ENCODE measurements at places on chromosomes 13 and 19.

GRCh38 chr13:20002787-20003186 lies 44.3 kb downstream of the ZMYM2 start:
- no peak for DNase-seq

- no peak for DNase-seq
Measured at GRCh38 chr13:28542804-28543203, 47.9 kb upstream of the FLT1 start.

DNA sequence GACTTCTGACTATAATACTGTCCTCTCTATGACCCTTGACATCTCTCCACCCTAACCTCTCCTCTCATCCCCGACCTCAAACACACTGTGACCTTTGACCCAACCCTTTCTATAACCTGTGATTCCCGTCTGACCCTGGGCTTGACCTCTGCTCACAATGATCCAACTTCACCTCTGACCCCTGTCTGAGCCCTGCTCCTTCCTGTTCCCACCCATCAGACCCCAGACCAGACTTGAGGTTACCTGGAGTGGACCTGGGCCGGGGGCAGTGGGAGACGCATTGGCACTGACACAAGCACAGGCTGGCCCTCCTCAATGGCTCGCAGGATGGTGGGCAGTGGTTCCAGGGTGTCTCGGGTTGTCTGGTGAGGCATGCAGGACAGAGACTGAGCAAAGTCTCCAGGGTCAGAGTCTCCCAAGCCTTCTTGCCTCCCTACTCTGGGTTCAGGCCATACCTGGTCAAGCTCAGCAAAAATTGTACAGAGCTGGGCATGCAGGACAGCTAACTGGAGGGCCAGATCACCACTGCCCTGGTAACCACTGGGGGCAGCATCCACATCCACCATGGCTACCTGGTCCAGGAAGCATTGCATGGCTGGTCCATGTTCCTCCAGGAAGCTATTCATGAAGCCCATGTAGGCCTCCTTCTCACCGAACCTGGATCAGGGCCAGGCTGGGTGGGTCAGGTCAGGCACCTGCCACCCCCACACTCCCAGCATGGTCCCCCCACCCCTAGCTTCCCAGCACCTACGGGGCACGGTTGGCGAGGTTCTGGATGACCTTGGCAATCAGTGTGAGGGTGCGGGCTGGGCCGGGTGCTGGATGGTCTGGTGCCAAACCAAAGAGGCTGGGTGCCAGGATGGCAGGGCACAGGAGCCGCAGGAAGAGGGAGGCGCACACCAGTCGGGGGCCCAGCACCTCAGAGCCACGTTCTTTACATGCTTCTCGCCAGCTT lies 4.4 kb upstream of the WIZ start:
- DNase-seq, result no peak

DNA sequence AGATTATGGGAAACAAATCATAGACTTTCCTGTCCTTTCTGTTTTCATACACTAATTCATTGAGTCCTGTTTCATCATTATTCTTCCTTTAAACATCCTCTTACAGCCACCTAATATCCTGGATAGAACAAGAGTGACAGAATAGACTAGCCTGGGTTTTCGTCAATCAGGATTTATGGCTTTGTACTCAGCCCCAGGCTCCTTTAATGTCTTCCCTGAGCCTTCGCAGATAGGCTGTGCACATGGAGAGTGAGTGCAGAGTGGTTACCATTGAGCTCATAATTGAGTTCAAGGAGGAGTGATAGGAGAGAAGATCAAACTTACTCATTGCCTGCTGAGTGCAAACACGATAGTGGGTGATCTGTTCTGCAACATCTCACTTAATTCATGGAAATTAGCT lies 304.9 kb downstream of the TDRD3 start:
- DNase-seq, result no peak

DNA sequence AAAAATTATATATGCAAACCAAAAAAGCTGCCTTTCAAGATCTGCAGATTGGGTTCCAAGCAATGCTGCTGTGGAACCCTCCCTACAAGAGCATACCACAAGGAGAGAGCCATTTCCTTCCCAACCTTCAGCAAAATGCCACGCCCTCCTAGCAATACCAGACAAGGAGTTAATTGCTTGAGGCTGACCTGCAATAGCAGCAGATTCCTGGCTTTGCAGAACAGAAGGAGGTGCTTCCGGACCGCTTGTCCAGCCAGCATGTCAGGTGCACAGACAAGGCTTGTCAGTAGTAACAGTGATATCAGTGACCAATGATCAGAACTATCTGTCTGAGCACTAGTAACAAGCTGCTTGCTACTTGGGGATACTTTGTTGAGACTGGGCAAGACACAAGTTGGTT lies 301.6 kb downstream of the FGF14 start:
- DNase-seq, result no peak

GRCh38 chr19:44718441-44719261 lies 19.7 kb downstream of the CEACAM16 start:
- no peak for DNase-seq

- no peak for DNase-seq
Measured at GRCh38 chr19:32201211-32201610, 144.2 kb upstream of the ZNF507 start.

- no peak for DNase-seq
Measured at GRCh38 chr19:1474011-1474764, 4.8 kb downstream of the C19orf25 start.

DNA sequence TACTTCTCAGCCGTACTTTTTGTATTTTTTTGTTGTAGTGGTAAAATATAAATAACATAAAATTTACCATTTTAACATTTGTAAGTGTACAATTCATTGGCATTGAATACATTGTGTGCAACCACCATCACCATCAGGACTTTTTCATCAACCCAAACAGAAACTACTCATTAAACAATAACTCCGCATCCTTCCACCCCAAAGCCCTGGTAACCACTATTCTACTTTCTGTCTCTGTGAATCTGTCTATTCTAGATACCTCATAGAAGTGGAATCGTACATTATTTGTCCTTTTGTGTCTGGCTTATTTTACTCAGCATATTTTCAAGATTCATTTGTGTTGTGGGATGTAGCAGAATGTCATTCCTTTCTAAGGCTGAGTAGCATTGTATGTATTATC lies 38.5 kb downstream of the USPL1 start:
- no peak for DNase-seq

- no peak for DNase-seq
Measured at GRCh38 chr13:49549289-49549688, 36.1 kb downstream of the RCBTB1 start.

DNA sequence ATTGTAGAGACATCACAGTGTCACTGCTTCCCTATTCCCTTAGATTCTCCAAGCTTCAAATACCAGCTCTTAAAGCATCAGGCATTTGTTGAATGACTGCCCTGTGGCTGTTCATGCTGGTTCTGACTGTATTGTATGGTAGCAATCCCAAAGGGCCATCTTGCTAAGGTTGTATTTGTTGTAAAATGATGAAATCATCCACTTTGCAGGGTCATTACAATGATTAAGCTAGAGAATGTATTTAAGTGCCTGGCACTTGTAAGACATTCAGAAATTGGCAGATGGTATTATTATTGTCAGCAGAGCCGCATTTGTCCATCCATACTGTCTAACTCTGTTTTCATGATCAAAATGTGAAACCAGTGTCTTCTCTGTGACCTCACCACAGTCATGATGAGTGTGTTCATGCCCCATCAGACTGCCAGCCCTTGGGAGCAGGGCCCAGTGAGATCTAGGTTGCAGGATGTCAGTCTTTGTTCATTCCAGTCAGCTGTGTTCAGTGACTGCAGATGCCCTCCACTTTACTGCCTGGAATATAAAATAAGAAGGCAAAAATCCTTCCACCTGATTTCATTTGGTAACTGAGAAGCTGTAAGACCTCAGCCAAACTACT lies 86.1 kb downstream of the DHRS12 start:
- no peak for DNase-seq

- DNase-seq, result no peak
Measured at GRCh38 chr19:5679289-5680083, 830 bp downstream of the MICOS13 start.

- no peak for DNase-seq
Measured at GRCh38 chr19:8567522-8568172, 9.6 kb downstream of the MYO1F start.

- no peak for DNase-seq
Measured at GRCh38 chr19:44904426-44904994, 1.1 kb upstream of the APOE start.

DNA sequence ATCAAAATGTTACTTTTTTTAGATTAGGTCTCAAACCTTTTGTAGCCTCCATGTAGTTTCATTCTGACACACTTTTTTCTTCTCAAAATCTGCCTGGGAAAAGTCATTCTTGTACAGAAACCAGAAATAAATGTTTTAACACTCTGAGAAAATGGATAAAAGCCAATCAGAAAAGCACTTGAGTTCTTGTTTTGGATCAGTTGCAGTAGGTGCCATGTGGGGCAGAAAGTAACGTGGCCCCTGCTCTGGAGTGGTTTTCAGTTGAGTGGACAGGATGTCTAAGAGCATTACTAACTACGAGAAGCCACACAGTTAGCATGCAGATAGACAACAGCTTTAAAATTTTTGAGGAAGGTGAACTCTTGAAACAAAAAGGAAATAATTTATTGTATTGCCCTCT lies 19.1 kb downstream of the GPR183 start:
- no peak for DNase-seq

GRCh38 chr13:77480066-77480465 lies 55.4 kb upstream of the SCEL start:
- no peak for DNase-seq

- DNase-seq, result no peak
Measured at GRCh38 chr19:752652-753517, 2.0 kb downstream of the MISP start.

DNA sequence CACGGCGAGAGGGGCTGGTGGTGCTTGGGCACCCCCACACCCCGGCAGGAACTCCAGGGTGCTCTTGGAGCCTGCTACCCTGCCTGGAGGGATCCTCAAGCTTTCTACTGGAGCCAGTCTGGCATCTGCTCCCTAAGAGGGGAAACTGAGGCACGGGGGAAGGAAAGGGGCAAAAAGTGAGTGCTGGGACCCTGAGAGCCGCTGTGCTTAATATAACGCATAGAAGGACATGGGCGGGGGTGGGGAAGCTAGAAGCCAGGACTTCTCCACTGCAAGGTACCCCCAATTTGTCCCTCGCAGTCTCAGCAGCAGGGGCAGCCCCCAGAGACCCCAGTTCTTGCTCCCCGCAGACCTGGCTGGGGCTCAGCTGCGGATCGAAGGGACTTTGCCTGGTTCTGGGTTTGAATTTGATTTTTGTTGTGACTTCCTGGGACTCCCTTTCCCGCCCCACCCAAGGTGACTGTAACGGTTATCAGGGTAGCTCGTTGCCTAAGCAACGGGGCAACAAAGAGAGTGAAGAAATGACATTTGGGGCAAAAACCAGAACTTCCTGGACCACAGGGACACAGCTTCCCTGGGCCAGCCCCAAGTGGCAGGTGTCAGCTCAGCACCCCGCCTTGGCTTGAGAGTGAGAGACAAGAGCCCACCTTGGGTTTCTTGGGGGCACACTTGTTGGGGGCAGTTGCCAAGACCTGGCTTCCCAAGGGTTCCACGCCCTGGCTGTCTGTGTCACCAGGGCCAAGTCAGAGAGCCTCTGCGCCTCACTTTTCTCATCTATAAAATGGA lies 638 bp downstream of the ADGRE5 start:
- DNase-seq, result peak; percentile 46

- DNase-seq, result no peak
Measured at GRCh38 chr13:52650731-52651130, 1.9 kb upstream of the SUGT1 start.

DNA sequence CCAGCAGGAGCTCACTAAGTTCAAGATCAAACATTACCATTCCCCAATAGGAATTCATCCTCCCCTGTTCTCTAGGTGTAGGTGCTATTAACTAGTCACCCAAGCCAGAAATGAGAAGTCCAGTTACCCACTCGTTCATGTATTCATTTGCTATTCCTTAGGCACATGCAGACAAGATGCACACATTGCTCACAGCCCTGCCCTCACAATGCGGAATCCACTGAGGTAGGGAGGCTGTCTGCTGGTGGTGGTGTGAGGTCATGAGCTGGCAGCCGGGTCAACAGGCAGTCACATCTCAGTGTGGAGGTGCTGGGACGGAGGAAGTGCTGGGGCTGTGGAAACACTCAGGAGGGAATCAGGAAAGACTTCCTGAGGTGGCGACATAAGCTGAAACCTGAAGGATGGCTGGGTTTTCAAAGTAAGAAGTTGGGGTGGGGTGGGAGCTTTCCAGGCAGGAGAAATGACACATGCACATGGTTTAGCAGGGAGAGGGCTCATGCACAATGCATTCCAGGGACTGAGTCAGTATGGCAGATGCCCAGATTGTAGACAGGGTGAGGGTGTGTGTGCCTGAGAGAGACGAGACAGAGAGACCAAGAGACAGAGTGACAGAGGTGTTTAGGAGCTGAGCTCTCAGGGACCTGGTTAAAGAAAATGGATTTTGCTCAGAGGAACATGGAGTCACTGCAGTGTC lies 117.6 kb downstream of the USP12 start:
- DNase-seq, result no peak

- DNase-seq, result no peak
Measured at GRCh38 chr13:63684822-63685221, 2269.2 kb upstream of the PCDH20 start.

DNA sequence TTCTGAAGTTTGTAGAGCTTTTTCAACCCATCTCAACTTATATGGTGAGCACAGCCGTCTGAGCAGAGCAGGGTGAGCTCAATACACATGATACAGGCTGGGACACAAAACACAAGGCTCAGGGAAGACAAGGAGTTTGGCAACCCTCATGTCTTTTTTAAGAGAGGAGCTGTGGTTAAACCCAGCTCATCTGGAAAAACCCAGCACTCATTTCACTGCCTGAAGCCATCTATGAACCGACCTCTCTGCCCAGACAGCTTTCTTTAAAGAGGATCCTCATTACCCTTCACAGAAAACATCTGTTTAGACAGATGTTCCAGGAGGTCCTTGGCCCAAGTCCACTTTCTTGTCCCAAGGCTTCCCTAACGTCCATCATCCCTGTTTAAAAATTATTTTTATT lies 170.0 kb upstream of the TSHZ3 start:
- DNase-seq, result no peak

GRCh38 chr13:23679220-23679619 lies 109.0 kb downstream of the TNFRSF19 start:
- no peak for DNase-seq
